Fibroblast of pulmonary artery (primary cell): ENCODE measurements at places on chromosomes 11 and 22.

DNA sequence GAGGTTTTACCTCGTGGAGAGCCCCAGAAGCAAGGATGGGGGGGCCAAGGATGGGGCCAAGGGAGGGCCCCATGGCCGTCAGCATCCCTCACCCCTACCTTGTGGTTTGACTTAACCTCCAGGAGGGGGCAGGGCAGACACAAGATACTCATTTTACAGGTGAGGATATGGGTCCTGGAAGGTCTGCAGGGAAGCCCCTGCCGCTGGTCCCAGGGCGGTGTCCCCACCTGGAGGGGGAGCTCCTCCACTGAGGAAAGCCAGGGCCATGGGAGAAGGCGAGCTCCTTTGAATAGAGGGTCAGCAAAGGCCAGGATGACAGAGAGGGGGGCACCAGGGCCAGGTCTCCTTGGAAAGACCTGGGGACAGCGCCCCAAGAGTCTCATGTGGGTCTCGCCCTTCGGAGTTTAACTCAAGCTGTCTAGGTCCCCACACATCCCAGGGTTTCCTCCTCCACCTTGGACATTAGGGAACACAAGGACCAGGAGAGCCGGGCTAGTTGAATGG, 5.9 kb upstream of the ADORA2A start:
- DNase-seq: no peak

- no peak for DNase-seq
Observed at GRCh38 chr11:84407091-84407490, 1120.9 kb upstream of the CCDC90B start.

GRCh38 chr11:10518123-10518522, 22.9 kb downstream of the RNF141 start:
- DNase-seq: no peak

GRCh38 chr11:17807034-17807433, 72.5 kb downstream of the KCNC1 start:
- DNase-seq: no peak

GRCh38 chr22:36904260-36904880, 9.1 kb upstream of the CSF2RB start:
- DNase-seq: no peak

- DNase-seq: peak; percentile 85
Observed at GRCh38 chr11:14288189-14288935, 70.6 kb downstream of the RRAS2 start.

GRCh38 chr11:94960488-94960887, 12.9 kb downstream of the CWC15 start:
- no peak for DNase-seq

GRCh38 chr11:50412832-50413231, 380.2 kb downstream of the OR4C45 start:
- no peak for DNase-seq

- no peak for DNase-seq
Observed at GRCh38 chr11:86175626-86176025, 68.9 kb upstream of the EED start.

GRCh38 chr11:72588421-72589410, 85.5 kb downstream of the PDE2A start:
- DNase-seq: no peak

DNA sequence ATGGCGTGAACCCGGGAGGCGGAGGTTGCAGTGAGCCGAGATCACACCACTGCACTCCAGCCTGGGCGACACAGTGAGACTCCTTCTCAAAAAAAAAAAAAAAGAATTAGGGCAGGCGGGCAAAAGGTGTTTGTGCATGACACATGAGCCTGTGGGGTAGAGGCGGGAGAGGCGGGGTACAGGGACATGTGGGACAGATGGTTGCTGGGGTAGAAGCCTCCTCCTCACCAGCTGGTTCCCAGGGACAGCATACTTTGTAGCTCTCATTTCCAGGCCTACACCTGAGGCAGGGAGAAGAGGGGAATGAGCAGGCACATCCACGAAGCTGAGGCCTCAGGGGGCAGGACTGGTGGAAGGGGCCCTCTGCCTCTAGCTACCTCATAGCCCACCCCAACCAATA, 23.7 kb downstream of the YWHAH start:
- DNase-seq: no peak

GRCh38 chr11:63505857-63506528, at the start of gene LGALS12:
LGALS12 (plus strand) TSS chr11:63506084; CDS start chr11:63506459, 375 bp downstream.
- DNase-seq: peak; percentile 79

GRCh38 chr22:23102776-23103175, 32.5 kb downstream of the GNAZ start:
- DNase-seq: no peak

DNA sequence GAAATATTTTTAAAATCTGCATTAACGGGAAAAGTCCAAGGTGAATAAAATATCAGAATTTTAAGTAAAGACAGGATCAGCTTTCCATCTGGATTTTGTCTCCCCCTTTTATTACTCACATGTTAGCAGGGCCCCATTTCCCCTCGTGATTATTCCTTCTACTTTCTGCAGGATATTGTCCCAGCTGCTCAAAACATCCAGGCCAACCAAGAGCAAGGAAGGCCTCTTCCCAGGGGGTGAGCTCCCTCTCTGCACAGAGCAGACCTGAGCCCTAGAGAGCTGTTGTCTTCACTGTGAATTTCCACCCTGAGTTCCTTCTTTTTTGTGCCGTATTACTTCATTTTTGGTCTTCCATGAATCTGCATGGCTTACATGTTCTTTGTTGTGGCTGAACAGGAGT, 3.7 kb upstream of the TMPRSS13 start:
- DNase-seq: no peak

- DNase-seq: no peak
Observed at GRCh38 chr22:30871391-30872284, 96.9 kb downstream of the MORC2 start.

- peak; percentile 40 for DNase-seq
Observed at GRCh38 chr11:132402071-132402684, 1031.8 kb downstream of the NTM start.

- no peak for DNase-seq
Observed at GRCh38 chr22:42862045-42862734, 5.1 kb upstream of the ARFGAP3 start.

- DNase-seq: peak; percentile 85
Observed at GRCh38 chr11:26599425-26599824, 27.4 kb upstream of the MUC15 start.

- DNase-seq: peak; percentile 4
Observed at GRCh38 chr11:122984186-122985011, 2.8 kb upstream of the BSX start.

- DNase-seq: no peak
Observed at GRCh38 chr11:35047179-35047578, 91.8 kb upstream of the CD44 start.

DNA sequence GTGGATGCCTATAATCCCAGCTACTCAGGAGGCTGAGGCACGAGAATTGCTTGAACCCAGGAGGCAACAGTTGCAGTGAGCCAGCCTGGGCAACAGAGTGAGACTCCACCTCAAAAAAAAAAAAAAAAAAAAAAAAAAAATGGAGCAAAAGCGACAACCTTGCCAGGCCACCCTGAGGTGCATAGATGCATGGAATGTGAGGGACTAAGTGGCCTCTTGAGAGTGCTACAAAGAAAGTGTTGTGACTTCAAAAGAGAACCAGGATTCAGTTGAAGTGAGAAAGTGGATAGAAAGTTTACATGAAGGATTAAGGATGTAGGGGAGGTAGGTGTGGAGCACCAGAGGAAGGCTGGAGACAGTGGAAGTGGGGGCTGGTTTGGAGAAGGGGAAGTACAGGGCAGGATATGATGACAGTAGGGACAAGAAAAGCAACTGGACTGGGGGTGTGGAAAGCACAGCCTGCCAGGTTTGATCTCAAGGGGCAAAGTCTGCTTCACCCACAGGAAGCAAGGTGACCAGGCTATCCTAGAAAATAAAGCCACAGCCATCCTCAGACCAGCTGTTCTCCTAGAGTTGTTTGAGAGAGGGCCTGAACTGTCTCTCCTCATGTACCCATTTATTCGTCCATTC, 36.0 kb upstream of the OLFML1 start:
- DNase-seq: no peak

- DNase-seq: no peak
Observed at GRCh38 chr11:43434893-43435292, 76.2 kb downstream of the TTC17 start.

DNA sequence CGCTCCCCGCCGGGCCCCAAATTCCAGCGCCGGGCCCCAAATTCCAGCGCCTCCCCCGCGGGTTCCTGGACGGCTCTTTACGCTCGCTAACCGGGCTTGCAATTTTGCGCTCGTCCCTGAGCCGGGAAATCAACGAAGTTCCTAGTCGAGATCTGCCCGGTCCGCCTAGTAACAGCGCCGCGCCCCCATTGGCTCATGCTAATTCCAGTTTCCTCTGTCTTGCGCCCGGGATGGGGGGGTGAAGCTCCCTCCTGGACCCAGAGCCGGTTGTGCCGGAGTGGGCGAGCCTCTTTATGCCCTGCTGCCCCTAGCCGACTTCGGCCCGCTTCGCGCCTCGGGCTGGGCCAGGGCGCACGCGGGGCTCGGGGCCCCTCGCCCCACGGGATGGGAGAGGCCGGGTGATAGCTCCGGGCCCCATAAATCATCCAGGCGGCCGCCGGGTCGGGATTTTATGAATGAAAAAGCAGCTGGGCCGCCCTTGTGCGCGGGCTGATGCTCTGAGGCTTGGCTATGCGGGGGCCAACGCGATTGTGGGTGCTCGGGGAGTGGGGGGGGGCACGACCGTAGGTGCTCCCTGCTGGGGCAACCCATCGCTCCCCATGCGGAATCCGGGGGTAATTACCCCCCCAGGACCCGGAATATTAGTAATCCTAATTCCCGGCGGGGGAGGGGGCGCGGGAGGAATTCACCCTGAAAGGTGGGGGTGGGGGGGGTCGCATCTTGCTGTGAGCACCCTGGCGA, 1.8 kb upstream of the CCND1 start:
- peak; percentile 97 for DNase-seq

DNA sequence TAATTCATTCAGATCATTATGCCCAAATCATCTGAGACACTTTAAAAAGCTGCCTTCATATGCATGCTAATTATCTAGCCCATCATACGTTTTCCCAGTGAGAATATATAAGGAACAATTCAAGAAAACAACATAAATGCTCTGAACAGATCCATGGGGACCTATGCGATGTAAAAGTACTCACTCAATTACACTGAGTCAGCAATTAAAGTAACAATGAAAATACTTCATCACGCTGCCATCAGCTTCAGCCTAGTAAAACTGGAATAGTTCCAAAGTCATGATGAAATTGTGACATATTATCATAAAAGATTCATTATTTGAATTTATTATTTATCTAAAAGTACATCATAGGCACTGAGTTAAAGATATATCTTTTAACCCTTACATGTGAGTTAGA, 3.7 kb upstream of the OR8K5 start:
- DNase-seq: no peak

DNA sequence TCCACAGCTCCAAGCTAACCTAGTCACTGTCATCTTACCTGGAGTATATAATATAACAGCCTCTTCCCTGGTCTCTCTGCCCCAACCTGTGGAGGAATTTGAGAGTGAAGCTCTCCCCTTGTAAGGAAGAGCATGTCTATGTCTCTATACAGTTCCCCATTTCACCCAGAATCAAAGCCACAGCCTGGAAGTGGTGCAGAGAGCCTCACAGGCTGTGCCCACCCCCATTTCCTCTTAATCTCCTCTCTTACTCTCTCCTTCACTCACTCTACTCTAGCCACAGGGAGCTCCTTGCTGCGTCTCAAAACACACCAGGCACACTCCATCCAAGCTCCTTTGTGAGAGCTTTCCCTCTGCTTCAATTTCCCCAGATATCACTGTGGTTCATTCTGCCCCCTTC, 302.5 kb upstream of the ISX start:
- DNase-seq: no peak

GRCh38 chr22:24444251-24444650, 16.9 kb downstream of the ADORA2A start:
- DNase-seq: no peak

GRCh38 chr11:12217879-12218278, 107.5 kb downstream of the MICAL2 start:
- no peak for DNase-seq

GRCh38 chr11:64185175-64185692, 737 bp upstream of the STIP1 start:
- DNase-seq: peak; percentile 86
